ENCODE measurements at places on chromosomes 4 and X.

DNA sequence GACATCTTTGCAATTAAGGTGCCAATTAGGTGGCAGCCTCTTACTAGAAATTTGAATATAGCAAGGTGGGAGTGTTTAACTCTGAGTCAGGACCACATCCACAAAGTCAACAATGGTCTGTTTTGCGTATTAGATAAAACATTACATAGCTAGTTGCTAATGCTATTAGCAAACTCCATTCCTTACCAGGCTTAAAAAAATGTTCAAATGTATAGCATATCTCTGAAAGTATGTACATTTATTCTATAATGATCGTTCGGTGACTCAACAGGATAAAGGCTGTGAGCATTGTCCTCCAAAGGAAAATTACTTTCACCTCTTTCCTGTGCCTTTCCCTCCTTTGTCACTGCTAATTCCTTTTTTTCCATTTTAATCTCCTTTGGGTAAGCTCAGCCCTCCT lies 74.5 kb downstream of the SYTL5 start:
- no peak for DNase-seq

- no peak for DNase-seq
Measured at GRCh38 chr4:154208424-154208823, 283.2 kb downstream of the DCHS2 start.

DNA sequence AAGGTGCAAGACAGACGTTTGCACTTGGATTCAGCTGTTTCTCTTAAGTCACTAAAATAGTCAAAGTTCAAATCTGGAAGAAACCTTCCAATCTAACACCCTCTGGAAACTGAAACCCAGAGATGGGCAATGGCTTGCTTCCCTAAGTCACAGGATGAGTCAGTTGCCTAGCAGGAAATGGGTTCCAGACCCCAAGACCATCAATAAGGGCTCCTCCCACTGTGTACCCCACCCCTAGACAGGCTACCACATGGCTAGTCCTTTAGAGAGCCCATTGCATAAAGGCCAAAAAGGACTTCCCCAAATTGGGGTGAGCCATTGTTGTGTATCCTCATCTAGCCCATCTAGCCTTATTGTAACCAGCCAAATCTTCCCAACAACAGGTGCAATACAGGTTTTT lies 216.2 kb downstream of the HS6ST2 start:
- DNase-seq, result no peak

DNA sequence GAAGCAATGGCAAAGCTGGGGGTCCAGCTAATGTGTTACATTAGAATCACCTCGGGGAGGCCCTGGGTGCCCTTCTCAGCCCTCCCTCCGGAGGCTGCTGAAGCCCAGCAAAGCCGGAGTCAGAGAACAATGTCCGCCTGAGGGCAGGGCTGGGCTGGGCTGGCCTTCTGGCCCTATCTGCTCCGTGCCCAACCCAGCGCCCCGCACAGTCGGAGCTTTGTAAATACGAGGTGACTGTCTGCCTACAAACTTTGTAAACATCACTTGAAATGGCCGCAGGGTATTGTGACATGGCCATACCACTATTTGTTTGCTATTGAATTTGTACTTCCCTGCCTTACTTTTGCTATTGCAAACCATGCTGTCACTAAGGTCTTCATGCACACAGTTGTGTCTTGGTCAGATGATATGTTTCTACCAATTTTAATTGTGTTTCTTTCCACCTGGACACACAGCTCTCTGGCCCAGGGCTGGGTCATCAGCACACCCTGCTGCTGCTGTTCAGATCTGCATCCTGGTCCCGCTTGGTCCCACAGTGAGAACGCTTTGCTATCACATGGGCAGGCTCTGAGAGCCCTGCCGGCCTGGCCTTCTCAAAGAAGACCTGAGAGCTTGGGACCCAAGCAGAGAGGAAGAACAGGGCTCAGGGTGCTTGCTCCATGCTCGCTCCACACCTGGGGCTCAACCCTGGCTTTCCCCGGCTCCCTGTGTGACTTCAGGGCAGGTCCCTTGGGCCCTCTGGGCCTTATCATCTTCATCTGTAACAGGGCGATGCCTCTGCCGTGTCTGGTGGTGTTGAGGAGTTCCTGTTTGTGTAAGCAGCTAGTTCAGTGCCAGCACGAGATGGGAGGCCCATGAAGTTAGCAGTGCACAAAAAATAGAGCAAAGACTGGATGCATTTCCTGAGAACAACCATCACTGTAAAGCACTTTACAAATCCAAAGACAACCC lies 2.3 kb downstream of the S100P start:
- no peak for DNase-seq

GRCh38 chrX:97026406-97026805 lies 142.7 kb downstream of the RPA4 start:
- DNase-seq, result no peak

DNA sequence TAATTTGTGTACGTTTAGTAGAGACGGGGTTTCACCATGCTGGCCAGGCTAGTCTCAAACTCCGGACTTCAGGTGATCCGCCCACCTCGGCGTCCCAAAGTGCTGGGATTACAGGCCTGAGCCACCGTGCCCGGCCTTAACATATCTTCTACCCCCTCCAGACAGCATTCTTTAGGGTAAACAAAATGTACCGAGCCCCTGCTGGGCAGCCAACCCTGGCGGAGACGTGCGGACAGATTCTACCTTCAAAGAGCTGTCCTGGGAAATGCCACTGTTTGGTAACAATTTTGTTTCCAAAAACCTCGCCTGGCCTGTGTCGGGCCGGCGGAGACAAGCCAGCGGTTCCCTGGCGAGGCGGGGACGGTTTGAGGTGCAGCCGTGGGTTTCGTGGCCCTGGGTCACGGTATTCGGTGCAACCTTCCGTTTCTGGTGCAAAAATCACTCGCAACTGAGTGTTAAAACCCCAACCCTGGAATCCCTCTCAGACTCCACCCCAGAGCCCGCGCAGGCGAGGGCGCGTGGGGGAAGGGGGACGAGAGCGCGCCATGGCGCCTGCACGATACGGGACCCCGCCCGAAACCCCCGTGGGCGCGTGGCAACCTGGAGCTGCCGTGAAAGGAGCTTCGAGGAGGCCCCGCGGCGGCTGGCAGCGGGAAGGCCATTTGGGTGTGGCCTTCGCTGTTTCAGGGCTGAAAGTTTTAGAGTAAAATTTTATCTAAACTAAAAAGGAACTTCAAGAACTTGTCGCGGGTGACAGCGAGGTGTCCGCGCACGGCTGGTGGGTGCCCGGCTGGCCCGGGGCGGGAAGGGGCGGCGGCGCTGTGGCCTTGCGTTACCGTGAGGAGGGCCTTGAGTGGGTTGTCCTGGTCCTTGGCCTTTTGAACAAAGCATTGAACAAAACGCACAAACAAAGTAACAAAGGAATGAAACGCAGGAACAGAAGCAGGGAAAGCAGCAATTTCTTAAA lies 17.0 kb downstream of the MRFAP1 start:
- DNase-seq, result no peak

DNA sequence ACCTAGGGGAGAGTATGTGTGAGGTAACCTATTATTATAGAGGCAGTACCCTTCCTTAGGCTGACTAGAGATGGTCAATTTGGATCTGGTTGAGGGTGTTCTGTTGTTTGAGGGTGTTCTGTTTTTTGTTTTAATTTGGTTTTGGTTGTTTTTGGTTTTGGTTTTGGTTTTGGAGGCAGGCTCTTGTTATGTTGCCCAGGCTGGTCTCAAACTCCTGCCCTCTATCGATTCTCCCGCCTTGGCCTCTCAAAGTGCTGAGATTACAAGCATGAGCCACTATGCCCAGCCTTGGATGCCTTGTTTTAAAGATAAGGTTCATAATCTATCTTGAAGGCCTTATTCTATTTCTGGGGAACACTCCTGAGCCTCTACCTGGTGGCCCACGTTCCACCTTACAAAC lies 912 bp downstream of the CXorf65 start:
- no peak for DNase-seq

DNA sequence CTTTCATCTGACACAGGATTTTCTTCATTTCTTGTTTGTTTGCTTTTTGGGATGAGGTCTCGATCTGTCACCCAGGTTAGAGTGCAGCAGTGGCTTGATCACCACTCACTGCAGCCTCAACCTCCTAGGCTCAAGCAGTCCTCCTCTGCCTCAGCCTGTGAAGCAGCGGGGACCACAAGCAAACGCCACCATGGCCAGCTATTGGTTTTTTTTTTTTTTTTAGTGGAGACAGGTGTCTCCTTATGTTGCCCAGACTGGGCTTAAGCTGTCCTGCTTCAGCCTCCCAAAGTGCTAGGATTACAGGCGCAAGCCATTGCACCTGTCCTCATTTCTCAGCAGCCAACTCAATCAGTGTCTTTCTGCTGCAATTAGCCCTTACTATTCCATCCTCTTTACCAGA lies 10.3 kb downstream of the SPRY1 start:
- no peak for DNase-seq

DNA sequence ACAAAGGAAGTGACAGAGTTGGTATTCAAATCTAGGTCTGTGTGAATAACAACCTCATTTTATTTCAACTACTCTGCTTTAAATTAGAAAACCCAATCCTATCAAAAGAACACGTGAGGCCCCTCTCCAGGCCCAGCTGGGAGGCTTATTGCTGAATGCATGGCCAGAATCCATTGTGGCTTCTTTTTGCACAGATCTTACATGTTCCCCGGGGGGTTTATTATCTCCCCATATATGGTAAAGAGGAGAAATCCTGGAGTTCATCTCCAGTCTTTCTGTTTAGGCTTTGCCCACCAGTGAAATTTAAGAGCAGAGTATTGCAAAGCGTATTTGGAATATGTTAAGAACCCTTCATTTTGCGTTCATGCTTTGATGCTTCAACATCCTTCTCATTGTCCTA lies 655.6 kb downstream of the IL1RAPL1 start:
- no peak for DNase-seq

DNA sequence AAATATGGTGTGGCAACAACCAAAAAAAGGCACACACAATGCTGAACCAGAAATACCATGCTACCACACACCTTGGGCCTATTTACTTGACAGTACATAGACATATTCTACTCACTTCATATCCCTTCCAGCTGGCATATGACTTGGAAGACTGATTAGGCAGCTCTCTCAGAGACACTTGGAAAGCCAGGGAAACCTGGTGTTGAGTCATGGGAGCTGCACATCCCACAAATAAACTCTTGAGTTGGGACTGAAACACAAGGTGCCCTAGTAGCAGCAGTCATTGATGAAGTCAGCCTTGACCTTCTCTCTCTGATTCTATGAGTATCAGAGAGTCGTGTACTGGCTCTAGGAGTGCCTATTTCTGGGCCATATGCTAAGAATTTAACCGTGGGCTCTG lies 776.6 kb upstream of the LCORL start:
- no peak for DNase-seq

DNA sequence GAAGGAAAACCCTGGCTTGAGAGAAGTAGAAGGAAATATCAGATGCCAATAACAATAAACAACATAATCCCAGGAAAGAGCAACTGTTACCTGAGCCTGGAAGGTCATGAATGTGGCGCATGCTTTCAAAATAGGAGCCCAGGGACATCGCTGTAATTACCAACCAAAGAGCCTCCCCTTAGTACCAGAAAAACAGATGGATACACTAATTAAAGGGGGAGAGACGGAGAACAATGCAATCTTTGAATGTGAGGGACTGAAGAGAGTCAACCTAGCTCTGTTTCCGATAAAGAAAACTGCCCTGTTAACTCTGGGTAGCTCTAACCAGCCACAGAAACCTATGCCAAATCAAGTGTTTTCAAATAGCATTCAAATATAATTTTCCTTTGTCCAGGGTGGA lies 161.4 kb downstream of the ENOX2 start:
- DNase-seq, result no peak

- DNase-seq, result no peak
Measured at GRCh38 chrX:132748909-132749308, 209.5 kb downstream of the HS6ST2 start.

DNA sequence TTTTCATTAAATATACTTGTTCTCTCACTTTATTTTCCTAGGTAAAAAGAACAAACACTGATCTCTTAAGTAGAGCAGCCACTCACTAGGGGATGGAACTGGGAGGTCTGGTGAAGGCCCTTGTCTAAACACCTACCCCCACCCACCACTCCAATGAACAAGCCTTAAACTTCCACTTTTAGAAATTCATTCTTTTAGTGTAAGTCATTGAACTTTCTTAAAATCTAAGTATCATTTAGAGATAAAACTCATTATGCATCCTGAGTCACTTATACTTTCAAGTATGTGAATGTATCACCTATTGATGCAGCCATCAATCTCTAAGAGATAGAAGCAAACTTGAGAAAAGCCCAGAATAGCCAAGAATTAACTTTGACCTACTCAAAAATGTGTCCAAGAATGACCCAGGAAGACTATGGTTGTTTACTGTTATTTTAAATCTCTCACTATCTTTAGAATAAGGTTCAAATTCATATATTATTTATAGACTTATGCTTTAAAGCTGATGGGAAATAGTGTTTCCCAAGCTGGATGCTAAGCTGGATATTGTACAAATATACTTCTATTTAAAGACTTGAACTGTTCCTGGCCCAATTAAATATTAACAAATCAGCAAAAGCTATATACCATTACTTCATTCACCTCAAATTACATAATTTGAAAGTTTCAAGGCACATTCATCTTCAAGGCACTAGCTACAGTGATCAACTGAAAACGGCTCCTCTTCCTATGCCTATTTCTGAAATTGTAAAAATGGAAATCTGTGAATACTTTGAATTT lies 49.5 kb downstream of the CAMK2D start:
- DNase-seq, result no peak

DNA sequence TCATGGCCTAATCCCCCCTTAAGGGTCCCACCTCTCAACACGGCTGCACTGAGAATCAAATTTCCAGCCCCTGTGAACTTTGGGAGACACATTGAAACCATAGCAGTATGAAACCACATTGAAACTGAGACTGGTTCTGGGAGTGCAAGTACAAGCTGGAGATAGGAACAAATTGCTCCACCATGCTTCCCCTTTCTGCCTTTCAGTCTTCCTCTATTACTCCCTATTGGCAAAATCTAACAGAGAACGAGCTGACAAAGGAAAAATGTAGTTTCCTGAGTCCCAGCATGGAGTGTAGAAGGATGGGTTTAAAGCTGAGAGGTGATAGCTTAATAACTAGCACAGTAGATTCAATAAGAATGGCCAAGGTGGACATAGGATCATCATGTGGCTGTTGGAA lies 161.7 kb upstream of the RPL34 start:
- DNase-seq, result no peak

DNA sequence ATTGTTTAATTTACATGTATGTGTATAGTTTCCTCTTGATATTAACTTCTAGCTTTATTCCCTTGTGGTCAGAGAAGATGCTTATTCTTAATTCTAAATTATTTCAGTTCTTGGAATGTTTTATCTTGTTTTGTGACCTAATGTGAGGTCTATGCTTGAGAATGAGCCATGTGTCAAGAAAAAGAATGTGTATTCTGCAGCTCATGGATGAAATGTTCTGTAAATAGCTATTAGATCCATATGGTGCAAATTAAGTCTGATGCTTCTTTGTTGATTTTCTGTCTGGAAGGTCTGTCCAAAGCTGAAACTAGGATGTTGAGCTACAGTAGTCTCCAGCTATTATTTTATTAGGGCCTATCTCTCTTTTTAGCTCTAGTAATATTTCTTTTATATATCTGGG lies 187.3 kb upstream of the RASGEF1B start:
- no peak for DNase-seq
